Activated CD4-positive, CD25-positive, alpha-beta regulatory T cell treated with anti-CD3 and anti-CD28 coated beads, Interleukin-2, amount 50 U/mL, for 16 hours (primary cell): ENCODE measurements at places on chromosomes 11 and 22.

- no peak for DNase-seq
Observed at GRCh38 chr11:120248551-120249278, 8.8 kb downstream of the POU2F3 start.

DNA sequence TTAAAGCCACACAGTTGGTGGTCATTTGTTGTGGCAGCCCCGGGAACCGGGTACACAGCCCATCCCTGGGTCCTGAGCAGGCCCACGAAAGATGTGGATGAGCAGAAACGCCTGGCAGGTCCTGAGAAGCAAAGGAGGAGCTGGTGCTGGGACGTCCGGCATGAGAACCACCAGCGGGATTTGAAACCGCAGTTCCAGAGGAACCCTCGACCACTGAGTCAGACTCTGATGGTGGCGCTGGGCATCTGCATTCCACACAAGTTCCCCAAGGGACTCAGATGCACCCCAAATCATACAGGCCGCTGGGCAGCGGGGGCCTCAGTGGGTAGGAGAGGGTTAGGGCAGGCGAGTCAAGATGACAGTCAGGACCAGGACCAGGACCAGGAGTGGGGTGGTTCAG is 363.0 kb downstream of the SHANK2 start:
- DNase-seq: no peak

GRCh38 chr22:47779474-47779873 is 1017.0 kb downstream of the TBC1D22A start:
- DNase-seq: no peak

DNA sequence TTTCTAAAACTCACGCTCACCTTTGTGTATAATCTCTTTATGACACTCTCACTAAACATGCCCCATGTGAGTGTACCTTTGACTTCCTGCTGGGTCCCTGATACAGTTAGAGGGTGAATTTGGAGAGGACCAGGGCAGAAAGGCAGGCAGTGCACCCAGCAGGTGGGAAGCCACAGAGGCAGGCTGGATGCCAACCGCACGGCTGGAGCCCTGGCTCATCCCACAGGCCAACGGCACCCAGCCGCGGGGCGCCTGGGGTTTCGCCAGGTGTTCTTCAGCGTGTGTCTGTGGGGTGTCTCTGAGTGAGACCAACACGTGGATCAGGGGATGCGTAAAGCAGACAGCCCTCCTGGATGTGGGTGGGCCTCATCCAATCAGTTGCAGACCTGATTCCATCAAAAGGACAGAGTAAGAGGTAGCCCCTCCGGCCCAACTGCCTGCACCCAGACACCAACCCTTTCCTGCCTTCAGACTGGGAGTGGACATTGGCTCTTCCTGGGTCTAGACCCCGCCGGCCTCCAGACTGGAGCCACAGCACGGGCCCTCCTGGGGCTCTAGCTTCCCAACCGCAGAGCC is 51.6 kb downstream of the DHCR7 start:
- no peak for DNase-seq

- DNase-seq: no peak
Observed at GRCh38 chr11:2433106-2433925, 11.0 kb downstream of the TRPM5 start.

GRCh38 chr11:35907648-35908431 is 36.0 kb upstream of the LDLRAD3 start:
- DNase-seq: no peak

GRCh38 chr11:91686700-91687099 is 537.9 kb upstream of the FAT3 start:
- no peak for DNase-seq

DNA sequence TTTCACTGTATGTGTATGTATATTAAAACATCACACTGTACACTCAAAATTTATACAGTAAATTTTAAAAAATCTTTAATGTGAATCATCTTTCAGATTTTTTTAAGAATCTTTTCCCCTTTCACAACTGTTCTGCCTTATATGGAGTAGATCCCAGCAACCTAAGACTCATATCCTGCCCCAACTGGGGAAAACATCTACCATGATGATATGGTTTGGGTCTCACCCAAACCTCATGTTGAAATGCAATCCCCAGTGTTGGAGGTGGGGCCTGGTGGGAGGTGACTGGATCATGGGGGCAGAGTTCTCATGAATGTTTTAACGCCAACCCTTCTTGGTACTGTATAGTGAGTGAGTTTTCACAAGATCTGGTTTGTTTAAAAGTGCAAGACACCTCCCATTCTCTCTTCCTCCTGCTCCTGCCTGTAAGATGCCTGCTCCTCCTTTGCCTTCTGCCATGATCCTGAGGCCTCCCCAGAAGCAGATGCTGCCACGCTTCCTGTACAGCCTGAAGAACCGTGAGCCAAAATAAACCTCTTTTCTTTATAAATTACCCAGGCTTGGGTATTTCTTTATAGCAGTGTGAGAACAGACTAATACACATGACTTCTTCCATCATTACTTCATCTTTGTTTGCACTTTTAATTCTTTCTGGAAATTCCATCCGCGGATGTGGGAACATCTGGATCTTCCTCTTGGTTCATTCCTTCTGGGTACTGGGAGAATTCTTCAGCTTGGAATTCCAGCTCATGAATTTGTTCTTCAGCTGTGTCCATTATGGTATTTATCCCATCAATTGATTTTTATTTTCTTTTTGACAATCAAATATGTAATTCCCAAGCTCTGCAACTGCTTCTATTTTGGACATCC is 36.9 kb downstream of the LINC01488 start:
- DNase-seq: no peak

GRCh38 chr11:32870676-32871075 is 21.9 kb upstream of the QSER1 start:
- no peak for DNase-seq

GRCh38 chr11:2890466-2891294 is 5.1 kb upstream of the CDKN1C start:
- no peak for DNase-seq

- DNase-seq: no peak
Observed at GRCh38 chr11:61832754-61833153, 4.7 kb downstream of the FADS2 start.

GRCh38 chr11:123696183-123696582 is 41.8 kb upstream of the SCN3B start:
- no peak for DNase-seq

- DNase-seq: no peak
Observed at GRCh38 chr22:36358533-36359469, 29.0 kb downstream of the MYH9 start.

DNA sequence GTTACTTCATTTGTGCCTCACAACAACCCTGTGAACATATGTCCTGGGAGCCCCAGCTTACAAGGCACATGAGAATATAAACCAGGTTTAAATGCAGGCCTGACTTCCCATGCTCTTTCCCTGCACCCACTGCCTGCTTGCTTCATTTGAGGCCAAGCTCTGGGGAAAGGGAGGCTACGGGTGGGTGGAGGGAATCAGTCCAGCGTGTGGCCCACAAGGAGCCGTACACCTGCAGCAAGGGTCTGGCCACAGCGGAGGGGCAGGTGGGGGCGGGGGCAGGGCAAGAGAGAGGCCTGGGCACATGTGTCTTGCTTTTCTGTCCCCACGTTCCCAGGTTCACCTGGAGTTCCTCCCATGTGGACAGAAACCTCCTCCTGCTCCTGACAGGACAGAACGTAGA is 26.2 kb downstream of the FAM83F start:
- no peak for DNase-seq

- no peak for DNase-seq
Observed at GRCh38 chr11:70527429-70528045, 129.2 kb downstream of the CTTN start.

DNA sequence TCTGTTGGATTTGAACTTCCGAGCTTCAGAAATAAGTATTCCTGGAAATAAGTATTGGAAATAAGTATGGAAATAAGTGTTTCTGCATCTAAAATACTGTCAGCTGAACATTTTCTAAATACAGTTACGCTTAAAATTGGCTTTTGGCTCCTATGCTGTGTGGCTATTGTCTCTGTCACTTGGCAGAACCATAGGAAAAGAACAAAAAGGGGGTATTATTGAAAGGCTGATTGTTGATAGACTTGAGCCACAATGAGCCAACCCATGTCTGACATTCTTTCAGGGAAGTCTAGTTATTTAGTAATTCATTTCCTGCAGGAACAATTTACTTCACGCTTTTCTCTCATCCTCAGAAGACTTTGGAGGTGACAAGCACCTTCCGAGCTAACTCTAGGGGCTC is 32.5 kb upstream of the LARGE1 start:
- DNase-seq: no peak

- peak; percentile 68 for DNase-seq
Observed at GRCh38 chr11:128476729-128477128, 110.6 kb downstream of the ETS1 start.

DNA sequence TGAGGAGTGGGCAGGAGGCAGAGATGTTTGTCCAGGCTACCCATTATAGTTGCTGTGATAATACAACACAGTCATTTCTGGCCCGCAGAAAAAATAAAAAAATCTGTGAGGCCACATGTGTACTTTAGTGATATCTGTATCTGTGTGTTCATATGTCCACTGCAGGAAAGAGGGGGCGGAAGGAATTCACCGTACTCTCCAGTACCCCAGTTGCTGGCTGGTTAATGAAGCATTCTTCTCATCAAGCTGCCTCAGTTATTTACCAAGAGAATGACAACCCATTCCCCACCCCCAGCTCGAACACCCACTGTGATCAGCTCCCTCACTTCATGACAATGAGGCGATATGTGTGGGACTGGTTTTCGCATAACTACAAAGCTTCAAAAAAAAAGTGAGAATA is 309.3 kb downstream of the SOX6 start:
- DNase-seq: no peak

DNA sequence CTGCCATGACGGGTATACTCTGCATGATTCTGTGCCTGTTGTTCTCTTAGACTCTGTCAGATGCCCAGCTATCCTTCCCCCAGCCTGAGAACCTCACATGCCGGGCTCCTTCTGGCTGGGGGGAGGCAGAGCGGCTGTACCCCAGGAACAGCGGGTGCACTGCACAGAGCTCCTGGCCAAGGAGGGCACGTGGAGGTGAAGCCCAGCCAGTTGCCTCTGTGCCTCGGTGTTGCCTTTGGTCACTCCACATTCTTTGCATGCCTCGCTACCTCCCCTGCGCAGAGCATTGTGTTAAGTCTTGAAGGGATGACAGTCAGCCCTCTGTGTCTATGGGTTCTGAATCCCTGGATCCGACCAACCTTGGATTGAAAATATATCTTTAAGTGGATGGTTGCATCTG is 77.7 kb downstream of the FEZ1 start:
- no peak for DNase-seq

GRCh38 chr11:129699711-129700304 is 115.8 kb upstream of the TMEM45B start:
- no peak for DNase-seq

GRCh38 chr11:47571895-47572294 is 6.5 kb downstream of the PTPMT1 start:
- DNase-seq: no peak

DNA sequence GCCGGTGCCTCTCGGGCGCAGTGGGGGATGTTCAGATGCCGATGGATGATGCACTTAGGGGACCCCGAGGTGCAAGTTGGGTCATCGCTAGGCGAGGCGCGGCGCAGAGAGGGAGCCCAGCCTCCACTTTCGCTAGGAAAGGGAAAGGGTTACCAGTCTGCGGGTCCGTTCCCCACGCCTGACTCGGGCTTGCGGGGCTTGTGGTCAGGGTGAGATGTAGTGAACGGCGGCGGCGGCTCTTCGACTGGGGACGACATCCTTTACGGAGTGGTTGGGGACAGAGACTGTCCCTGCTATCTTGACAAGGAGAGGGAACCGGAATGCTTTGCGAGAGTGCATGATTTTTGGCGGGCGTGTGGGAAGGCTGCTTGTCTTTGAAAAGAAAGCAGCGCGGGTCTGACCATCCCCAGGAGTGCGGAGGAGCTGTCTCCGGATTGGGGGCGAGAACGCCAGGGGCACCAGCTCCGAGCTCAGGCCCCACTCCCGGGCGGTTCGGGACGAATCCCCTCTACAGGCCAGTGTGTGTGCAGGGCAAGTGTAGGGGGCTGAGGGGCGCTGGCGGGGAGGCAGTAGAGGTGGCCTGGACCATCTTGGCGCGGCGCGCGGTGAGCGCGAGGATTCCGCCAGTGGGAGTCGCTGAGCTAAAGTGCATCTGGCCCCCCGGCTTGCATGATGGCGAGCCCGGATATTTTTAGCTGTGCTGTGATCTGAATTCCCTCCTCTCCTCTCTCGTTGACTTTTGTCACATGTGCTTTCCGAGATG is 1.1 kb downstream of the FAT3 start:
- no peak for DNase-seq

DNA sequence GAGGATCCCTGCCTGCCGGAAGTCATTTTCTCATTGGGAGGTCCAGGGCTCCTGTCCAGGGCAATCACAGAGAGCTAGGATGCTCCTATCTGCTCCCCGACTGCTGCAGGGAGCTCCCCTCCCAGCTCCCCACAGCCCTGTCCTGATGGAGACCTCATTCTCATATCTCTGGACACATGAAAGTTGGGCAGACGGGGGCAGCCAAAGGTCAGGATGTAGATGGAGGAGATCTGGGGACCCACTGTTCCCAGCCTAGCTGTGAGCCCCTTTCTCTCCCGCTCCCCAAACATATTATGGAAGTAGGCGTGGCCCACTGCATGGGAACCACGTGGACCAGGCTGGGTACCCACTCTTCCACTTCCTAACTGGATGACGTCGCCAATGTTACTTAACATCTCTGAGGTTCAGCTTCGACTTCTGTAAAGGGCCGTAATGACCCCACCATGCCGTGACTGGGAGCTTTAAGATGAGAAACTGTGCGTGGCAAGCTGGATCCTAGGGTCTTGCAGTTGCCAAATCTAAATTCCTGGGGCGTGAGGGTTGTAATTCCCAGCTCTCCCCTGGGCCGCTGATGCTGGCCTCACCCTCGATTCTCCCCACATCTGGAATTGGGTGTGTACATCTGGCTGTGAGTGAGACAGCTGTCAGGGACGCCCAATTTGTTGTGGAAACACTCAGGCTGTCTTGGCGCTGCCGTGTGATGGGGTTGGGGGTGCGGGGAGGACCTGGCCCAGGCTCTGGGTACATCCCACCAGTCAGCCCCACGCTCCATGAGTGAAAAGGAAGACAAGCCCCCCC is 1.8 kb downstream of the CDC42EP2 start:
- no peak for DNase-seq

DNA sequence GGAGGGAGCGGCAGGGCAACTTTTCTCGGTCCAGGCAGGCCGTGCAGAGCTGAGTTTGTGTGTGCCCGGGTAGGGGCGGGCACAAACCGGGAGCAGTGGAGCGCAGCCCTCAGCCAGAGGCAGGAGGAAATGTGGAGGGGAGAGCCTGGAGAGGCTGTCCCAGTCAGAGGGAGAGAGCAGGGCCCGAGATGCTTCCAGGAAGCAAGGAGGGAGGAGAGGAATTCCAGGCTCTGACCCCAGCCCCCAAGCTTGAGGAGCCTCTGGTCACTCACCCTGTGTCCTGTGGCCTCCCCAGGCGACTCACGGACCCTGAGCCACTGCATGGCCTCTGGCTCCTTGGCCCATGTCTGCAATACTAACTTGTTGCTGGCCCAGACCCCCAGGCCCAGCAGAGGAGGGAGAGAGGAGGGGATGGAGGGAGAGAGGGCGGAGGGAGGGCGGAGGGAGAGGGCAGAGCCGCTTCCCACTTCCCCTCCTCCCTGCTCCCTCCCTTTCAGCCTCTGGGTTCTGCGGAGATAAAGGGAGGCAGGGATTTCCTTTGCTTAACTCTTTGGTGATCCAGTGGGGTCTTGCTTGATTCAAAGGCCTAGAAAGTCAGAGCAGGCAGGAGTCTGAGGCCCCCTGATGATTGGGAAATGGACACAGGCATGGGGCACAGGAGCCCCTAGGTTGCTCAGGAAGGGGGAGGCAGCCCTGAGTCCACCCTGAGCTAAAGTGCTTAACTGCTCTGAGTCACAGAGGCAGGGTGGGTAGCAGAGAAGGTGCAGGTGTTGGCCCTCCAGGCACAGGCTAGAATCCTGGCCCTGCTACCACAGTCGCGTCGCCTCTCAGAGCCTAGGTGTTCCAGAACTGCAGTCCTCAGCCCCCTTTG is at the start of gene C1QTNF6:
Gene C1QTNF6, minus strand, starts transcription at position 357 of the 871 bp plus-strand sequence. Its CDS starts 34 bp downstream, at position 323.
- DNase-seq: no peak
